ENCODE measurements at places on chromosomes 4 and X.
A peak's percentile ranks its signal among the peaks of the same experiment; 100 is the strongest.

DNA sequence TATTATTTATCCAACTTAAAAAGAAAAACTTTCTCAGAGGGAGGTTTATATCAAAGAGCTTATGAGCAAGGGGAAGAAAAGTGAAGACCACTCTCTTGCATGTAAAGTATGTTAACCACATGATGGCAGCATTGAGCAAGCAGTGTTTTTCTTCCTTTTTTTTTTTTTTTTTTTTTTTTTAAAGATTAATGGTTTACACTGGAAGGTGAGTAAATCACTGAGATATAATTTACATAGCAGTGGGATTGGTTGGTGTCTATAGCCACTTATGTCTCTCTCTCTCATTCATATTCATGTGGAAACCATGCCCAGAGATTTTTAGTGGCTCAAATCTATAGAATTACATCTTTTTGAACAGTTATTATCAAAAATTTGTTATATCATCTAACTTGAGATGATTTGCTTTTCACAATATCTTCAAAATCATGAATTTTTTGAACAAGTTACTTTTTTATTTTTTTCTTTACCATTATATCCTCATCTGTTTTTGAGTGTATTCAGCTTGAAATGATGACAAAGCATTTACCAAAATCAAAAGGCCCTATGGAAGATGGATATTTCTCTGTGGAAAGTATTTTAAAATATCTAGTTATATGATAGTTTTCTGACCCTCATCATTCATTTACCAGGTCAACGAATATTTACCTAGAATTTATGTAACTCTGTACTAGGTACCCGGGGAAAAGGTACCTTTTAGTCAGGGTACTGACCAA lies 31.6 kb downstream of the MTHFD2L start:
- peak; percentile 55 for DNase-seq

DNA sequence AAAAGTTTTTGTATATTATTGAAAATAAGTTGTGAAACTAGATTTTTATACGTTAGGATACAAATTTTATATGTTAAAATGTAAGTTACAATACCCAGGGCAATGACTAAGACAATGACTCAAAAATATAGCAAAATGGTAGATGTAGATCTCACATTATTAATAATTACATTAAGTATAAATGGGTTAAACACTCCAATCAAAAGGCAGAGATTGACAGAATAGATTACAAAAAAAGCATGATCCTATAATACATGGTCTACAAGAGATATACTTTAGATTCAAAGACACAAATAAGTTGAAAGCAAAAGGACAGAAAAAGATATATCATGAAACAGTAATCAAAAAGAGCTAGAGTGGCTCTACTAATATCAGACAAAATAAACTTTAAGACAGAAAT lies 210.9 kb upstream of the NHS start:
- DNase-seq, result no peak

GRCh38 chrX:68506649-68507048 lies 7.8 kb downstream of the YIPF6 start:
- DNase-seq, result no peak

- no peak for DNase-seq
Observed at GRCh38 chrX:9182041-9182440, 148.1 kb upstream of the FAM9B start.

DNA sequence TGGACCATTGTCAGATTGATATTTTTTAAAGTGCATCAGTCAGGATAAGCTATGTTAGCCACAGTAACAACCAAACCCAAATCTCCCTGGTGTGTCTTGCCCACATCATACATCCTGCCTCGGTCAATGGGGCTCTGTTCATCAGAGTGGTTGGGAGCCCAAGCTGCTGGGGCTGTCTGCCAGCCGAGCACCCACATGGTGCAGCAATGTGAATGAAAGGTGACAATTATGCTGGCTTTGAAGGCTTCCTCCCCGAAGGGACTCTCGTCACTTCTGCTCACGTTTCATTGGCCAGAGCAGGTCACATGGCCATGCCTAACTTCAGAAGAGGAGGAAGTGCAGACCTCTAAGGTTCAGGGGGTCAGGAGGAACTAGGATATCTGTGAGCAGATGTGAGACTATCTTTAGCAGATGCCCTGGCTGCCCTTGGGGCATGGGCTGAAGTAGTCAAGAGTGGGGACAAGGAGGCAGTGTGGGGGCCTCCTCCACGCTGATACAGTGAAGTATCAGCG lies 1.3 kb upstream of the JAKMIP1 start:
- DNase-seq, result no peak

DNA sequence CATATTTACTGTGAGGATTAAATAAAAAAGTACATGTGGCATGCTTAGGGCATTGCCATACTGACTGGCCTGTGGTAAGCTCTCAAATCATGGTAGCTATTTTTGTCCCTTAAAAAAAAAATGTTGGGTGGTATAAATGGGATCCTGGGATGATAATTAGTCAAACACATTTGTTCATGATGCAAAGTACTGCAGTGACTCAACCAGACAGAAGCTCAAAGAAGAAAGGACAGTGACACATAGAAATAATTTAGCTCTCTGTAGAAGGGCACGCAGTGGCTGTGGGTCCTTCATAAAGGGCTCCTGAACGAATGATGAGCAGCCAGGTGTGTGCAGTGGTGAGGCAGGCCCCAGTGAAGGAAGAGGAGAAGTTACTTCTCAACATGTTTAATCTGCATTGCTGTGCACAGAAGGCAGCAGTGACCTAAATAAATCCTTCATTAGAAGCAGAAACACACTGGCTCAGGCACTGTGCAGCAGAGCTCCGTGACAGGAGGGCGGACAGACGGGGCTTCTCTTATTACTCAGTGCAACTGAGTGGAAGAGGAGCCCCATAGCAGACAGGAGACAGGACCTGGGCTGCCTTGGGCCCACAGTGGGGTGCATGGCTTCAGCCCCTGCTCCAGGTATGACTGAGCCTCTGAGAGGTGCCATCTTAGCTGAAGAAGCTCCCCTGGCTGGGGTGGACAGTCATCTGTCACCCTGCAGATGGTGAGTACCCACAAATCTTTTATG lies 20.3 kb downstream of the HS3ST1 start:
- DNase-seq, result no peak

- no peak for DNase-seq
Observed at GRCh38 chr4:47500776-47501175, 15.7 kb downstream of the ATP10D start.

- no peak for DNase-seq
Observed at GRCh38 chr4:105979506-105979905, 84.2 kb downstream of the NPNT start.

- no peak for DNase-seq
Observed at GRCh38 chr4:21191317-21191716, 491.1 kb downstream of the PACRGL start.

DNA sequence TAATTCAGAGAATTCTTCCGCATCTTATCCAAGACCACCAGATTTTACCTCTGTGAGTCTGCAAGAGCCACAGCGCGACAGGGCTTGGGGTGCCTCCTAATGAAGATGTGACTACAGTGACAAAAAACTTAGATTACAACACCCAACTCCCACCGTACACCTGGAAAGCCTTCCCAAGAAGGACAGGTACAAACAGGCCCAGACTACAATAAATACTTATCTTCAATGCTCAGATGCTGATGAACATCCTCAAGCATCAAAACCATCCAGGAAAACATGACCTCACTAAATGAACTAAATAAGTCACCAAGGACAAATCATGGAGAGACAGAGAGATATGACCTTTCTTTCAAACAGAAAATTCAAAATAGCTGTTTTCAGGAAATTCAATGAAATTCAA lies 20.8 kb upstream of the ABCG2 start:
- no peak for DNase-seq
